ENCODE measurements at places on chromosomes 2 and 18. TPM values are rescaled to one million over a fixed set of nuclear protein-coding genes. Genes with fewer than 3 reads are reported as not detected.
A peak's percentile ranks its signal among the peaks of the same experiment; 100 is the strongest.

GRCh38 chr2:24424387-24424786, 64.1 kb upstream of the ITSN2 start:
- no peak for DNase-seq

ALLC gene
- total RNA-seq = not detected

IL36RN gene
- total RNA-seq = not detected

DNA sequence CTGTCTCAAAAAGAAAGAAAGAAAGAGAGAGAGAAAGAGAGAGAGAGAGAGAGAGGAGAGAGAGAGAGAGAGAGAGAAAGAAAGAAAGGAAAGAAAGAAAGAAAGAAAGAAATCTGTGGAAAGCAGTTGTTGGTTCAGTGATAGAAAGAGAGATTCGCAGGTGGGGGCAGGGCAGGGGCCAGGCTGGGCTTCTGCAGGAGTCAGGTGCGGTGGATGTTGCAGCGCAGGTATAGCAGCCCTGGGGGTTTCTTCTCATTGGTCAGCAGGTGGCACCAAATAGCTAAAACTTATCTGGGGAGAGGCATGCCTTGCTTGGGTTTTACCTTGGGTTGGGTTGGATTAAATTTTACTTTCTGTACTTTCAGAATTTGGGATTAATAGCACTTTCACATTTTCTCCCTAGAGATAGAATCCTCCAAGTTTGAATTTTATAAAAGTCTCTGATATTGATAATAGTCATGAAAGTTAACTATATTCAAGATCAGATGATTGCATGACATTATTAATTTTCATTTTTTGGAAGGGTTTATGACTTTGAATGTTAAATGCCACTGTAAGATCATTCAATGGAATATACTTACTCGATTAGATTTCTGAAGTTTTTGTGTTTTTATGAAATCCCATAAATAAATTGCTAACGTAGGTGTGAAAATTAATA, 66.6 kb downstream of the SPTBN1 start:
- no peak for DNase-seq

- DNase-seq = no peak
Measured at GRCh38 chr18:62409821-62410220, 84.7 kb downstream of the TNFRSF11A start.

GRCh38 chr2:96874198-96874831, 4.4 kb upstream of the SEMA4C start:
- DNase-seq = no peak

SERPINB11 gene
- total RNA-seq = not detected

POTEC gene
- total RNA-seq = not detected

- no peak for DNase-seq
Measured at GRCh38 chr18:64103986-64104385, 44.9 kb downstream of the LINC00305 start.

LYG1 gene
- total RNA-seq = 0.97 TPM

DNA sequence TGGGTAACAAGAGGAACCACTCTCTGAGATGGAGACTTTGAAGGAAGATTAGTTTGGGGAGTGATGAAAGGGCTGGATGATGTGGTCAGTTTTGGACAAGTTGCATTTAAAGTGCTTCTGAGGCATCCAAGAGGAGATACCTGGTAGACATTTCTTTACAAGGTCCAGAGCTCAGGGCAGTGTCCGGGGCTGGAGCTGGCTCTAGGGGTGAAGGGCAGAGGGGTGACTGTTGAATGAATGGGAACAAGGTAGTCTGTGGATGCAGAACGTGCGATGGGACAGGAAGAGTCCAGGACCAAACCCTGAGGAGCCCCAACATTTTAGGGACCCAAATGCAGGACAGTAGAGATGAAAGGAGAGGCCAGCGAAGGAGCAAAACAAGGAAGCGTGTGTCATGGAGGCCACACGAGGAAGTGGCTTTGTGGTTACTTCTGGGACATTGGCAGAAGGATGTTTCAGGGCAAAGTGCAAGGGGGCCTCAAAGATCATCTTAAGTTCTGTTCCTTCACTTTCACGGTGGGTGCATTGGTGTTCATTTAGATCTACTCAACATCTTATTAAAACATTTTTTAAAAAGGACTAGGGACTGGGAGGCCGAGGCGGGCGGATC, 13.6 kb upstream of the GPR35 start:
- peak; percentile 62 for DNase-seq

DNA sequence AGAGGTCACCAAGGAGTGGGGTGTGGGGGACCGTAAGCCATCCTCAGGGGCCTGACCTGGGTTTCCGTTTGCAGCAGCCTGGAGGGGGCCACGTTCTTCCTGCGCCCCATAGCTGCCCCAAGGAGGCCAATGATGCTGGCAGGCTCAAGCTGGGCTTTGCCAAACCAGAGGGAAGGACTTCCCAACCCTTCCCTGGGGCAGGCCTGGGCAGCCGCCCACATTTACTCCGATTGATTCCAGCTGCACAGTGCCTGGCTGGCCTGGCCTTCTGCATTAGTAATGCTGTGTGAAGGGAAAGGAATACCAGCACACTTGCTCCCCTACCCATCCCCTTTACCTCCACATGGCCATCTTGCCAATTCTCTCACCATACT, 360.6 kb upstream of the SLC14A2 start:
- peak; percentile 89 for DNase-seq

DNA sequence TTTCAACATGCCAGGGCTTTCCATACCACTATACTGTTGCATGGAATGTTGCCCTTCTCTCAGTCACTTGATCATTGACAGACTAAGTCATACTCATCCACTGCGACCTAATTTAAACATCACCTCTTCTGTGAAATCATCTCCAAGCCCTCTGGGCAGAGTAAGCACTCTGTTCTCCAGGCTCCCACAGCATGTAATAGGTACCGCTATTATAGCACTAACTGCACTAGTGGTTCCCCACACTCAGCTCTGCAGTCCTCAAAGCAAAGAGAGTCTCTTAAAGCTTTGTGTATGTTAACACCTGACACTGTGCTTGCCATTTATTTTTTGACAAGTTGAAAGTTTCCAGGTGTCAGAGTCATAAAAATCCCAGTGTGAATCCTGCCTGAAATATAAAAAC, 947.2 kb downstream of the ERBB4 start:
- DNase-seq = no peak

DNA sequence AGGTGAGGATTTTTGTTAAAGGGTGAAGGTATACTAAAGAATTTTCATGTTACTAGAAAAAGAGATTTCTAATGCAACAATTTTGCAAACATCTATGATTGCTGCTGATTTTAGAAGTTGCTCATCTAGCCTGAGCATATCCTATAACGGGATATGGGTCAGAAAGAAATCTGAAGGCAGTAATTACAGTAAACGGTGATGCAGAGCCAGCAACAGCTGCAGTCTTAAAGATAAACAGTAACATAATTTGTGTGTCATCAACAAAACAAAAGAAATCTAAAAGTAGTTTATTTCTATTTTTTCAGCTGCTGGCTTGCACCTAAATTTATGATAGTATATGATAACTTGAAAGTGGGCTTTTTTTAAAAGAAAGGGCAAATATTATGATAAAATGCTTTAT, 215.7 kb downstream of the SLC4A10 start:
- no peak for DNase-seq

MRO gene
- 2.3 TPM for total RNA-seq

- no peak for DNase-seq
Measured at GRCh38 chr2:46909771-46910419, 5.7 kb downstream of the MCFD2 start.

DNA sequence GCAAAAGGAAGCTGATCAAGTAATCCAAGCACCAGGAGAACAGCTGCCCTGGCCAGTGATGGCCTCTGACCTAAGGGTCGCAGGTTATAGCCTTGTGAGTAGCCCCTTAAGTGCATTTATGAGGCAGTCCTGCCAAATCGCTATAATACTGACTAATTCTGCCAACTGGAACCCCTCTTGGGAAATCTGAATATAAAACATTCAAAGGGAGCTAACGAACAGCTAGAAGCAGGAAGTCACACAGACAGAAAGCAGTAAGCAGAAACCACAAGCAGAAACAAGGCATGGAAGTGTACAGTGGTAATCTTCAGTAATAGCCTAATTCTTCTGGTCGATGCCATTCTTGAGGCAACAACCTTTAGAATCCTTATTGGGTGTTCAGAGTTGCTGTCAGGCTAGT, 521.3 kb downstream of the METTL4 start:
- no peak for DNase-seq

DNA sequence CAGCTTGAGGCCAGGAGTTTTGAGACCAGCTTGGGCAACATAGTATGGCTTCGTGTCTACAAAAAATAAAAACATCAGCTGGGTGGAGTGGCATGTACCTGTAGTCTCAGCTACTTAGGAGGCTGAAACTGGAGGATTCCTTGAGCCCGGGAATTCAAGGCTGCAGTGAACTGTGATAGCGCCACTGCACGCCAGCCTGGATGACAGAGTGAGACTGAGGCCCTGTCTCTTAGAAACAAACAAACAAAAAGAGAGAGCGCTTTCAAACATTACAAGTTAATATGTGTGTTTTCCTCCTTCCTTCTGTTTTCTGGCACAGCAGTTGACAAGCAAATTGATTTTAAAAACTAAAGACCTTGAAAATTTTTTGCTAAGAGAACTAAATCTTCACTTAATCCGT, 9.9 kb downstream of the EPC2 start:
- DNase-seq = no peak

UGT1A8 gene
- not detected for total RNA-seq

DNA sequence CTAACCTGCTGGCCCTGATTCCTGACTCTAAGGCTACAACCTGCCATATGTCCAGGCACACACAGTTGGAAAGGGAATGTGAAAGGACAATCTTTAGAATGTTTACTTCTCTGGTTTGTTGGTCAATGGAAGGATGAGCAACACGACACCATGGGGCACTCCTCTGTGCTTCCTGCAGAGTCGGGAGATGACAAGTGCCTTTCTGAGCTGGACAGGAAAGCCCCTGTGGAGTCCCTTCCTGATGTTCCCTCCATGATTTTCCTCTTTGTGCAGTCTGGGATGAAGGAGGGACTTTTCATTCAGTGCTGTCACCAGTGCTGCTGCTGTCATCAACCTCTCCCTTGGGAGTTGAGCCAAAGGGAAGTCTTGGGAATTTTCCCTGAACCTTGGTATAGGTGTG, 22.6 kb upstream of the SERPINB7 start:
- no peak for DNase-seq

TEKT4 gene
- total RNA-seq = not detected

DNA sequence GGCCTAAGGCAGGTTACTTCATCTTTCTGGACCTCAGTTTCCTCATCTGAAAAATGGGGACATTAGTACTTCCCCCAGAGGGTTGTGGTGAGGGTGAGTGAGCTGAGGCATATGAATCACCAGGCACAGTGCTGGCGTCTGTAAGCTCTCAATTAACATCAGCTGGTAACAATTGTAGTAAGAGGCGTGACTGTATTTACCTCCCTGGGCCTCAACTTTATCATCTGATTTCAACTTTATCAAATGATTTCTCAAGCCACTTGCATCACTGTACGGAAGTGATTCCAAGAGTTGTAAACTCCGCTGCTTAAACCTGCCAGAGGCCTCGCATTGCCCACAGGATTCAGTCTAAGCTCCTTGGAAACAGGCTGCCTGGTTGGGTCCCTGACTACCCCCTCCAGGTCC, 53.6 kb upstream of the PKDCC start:
- no peak for DNase-seq

CENPA gene
- 1.2 TPM for total RNA-seq

NMUR1 gene
- total RNA-seq = 5.3 TPM

RBM43 gene
- total RNA-seq = 8.5 TPM

Data from posterior vena cava (tissue), 2 donors.